ENCODE measurements at places on chromosomes 4 and X.
A peak's percentile ranks its signal among the peaks of the same experiment; 100 is the strongest.

GRCh38 chr4:187109636-187110035 lies 386.0 kb upstream of the FAT1 start:
- DNase-seq = no peak

GRCh38 chrX:112812741-112813140 lies 27.9 kb downstream of the AMOT start:
- no peak for DNase-seq

DNA sequence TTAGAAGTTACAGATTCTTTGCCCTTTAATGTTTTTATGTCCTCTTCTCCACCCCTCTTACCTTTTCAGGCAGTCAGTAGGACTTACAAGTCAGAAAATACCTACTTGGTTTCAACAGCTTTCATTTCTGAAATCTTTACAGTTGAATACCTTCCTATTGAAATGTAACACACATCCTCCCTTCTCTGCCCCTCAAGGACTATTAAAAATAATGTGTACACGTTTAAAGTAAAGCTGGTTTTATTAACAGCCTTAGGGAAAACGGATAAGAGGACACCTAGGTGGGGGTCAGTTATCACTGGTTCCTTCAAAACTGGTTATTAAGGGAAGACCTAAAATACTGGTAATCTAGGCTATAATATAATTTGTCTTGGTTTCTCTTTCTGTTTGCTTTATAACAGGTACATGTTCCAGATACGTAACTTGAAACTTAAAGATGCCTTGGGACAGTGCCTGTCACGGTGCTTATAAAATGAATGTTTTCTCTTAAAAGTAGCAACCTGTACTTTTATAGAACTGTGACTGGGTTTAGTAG lies 1.8 kb downstream of the CCSER1 start:
- DNase-seq = no peak

GRCh38 chrX:110836982-110837381 lies 41.4 kb upstream of the CHRDL1 start:
- DNase-seq = no peak

- DNase-seq = no peak
Measured at GRCh38 chr4:176357359-176358082, 37.8 kb downstream of the SPCS3 start.

DNA sequence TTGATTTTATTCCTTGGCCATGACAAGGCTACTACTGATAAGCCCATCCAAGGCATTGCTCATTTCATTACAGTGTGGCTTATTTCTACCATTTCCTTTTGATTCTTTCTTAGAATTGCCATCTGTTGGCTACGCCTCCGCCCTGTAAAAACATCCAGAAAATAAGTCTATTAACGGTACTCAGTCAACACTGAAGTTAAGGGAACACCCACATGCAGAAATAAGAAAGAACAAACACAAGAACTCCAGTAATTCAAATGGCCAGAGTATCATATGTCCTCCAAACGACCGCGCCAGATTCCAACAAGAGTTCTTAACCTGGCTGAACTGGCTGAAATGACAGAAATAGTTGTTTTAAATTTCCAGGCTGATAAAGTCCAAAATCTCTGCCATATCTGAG lies 90.3 kb downstream of the CXXC4 start:
- DNase-seq = no peak

GRCh38 chr4:79210636-79211049 lies 115.2 kb downstream of the NAA11 start:
- no peak for DNase-seq

- peak; percentile 21 for DNase-seq
Measured at GRCh38 chr4:86935566-86935852, 698 bp downstream of the AFF1 start.

DNA sequence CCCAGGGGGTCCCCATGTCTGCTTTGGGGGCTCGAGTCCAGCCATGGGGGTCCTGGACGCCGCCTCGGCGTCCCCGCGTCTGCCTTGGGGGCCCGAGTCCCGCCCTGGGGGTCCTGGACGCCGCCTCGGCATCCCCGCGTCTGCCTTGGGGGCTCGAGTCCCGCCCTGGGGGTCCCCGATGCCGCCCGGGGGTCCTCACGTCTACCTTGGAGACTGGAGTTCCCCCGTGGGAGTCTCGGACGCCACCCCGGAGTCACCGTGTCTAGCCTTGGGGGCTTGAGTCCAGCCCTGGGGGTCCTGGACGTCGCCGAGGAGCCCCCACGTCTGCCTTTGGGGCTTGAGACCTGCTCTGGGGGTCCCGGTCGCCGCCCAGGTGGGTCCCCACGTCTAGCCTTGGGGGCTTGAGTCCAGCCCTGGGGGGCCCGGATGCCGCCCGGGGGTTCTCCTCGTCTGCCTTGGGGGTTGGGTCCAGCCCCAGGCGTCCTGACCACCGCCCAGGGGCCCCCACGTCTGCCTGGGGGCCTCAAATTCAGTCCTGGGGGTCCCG lies 1.1 kb upstream of the GTPBP6 start:
- no peak for DNase-seq

DNA sequence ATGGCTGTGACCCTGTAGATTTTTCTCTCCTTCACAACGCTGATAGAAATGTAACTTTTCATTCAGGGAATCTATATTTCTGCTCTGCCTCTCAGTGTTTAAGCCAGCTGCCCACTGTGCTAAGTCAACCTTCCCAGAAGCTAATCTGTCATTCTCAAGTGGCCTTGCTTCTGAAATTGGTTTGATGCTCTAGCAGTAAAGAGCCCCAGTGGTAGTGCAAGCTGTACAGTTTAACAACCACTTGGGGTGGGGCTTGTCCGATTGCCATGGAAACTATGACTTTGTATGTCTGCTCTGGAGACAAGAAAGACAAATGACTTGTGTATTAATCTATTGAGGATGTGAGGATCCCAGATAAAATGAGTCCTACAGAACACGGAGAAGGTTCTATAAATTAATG lies 620.9 kb upstream of the GALNT7 start:
- no peak for DNase-seq

DNA sequence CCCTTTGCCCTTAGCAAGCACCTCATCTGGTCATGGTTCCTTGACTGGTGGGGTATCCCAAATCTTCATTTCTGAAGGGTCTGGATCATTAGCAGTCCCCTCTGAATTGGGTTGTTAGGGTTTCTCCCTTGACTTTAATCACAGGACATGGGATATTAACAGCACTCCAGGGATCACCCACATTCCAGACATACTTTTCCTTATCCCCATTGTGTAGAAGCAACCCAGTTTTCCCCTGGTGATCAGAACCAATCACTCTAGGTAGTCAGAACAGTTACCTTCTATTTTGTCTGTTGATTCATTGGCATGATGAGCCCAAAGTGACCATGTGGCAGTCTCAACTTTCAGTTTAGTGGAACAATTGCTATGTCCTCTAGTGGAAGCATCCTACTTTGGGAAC lies 29.1 kb upstream of the GRSF1 start:
- DNase-seq = no peak

GRCh38 chr4:145189981-145190380 lies 9.6 kb upstream of the OTUD4 start:
- no peak for DNase-seq

DNA sequence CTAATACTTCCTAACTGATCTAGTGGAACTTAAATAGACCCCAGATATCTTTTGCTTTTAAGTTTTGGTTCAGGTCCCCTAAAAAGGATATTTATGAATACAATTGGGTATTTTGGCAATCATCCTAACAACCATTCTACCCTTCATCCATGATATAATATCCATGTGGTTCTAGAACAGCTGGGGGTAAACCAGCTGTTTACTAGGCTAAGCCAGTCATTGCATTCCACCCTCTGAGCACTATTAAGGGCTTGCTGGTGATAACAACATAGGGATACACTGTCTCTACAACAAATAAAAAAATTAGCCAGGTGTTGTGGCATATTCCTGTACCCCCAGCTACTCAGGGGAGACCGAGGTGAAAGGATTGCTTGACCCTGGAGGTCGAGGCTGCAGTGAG lies 54.8 kb upstream of the MAPK10 start:
- no peak for DNase-seq

DNA sequence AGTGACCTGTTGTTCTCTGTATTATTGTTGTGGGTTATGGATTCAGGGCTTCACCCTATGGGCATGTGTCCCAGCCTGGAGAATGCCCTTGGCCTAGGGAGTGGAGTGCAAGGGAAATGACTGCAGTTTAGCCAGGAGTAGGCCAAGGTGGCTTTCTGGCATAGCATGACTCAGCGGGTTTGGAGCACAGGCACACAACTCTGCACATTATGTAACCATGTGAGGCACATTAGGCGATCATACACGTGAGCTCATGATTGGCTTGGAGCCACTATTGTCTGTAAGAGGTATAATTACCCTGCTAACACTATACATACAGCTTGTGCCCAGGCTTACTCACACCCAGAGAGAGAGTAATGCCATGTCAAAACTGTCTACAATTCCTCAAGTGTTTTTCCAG lies 35.1 kb upstream of the TACR3 start:
- no peak for DNase-seq

DNA sequence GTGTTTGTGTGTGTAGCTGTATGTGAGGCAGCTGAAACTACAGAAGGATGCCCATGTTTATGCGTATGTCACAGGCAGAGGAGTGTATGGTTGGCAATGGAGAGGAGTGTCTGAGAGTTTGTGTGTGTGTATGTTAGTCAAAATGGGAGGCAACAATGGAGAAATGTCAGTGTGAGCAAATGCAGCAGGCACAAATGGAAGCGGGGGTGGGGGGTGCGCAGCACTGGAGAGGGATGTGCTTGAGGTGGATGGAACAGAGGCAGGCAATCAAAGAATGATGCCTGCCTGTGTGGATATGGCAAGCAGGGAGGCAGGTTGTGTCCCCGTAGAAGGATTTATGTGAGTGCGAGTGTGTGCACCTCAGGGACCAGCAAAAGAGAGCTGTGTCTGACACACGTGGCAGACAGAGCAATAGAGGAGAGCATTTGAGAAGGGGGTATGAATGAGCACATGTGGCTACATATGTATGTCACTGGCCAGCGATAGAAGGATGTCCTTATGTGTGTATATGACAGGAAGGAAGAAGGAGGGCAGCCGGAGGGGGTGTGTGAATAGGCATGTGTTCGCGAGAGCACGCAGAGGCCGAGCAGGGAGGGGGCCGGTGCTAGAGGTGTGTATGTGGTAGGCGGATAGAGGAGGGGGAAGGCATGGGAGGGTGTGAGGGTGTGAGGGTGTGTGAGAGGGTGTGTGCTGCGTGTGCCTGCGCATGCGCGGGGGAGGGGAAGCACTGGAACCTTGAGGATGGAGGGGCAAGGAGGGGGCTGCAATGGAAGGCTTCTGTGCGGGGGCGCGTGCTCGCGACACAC lies 1.1 kb downstream of the PJA1 start:
- peak; percentile 36 for DNase-seq

GRCh38 chr4:21451032-21451431 lies 497.5 kb downstream of the KCNIP4 start:
- DNase-seq = no peak

DNA sequence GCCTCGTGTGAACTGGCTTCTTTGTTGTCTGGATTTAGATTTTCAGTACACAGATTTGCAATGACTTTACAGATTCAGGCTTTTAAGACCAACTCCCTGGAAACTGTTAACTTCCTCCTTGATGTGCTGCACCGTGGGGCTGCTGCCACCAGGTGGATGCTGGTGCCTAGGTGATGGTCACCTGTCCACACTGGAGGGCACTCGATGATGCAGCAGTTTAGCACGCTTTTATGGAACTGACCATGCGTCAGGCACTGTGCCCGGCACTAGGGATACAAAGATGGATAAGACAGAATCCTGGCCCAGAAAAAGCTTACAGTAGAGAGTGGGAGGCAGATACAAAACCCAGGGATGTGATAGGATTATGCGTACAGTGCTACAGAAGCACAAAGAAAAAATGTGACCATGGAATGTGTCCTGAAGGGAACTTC lies 180.7 kb downstream of the CEP135 start:
- no peak for DNase-seq

DNA sequence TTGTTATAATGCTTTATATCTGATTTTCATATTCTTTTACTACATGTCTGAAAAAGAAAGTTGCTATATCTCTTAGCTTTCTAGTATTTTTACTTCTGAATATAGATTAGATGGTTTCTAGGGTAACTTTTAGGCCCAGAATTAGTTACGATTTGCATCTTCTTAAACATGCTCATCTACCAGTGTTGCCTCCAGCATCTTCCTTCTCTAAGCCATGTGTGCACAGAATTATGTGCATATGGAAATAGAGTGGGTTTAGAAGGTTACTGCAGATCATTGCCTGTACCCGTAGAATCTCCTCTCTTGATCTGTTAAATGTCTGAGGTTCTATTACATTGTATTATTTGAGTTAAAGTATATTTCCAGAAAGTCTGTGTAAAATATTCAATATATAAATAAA lies 2.5 kb upstream of the TDO2 start:
- no peak for DNase-seq

- no peak for DNase-seq
Measured at GRCh38 chr4:108540536-108540935, 79.8 kb upstream of the RPL34 start.

DNA sequence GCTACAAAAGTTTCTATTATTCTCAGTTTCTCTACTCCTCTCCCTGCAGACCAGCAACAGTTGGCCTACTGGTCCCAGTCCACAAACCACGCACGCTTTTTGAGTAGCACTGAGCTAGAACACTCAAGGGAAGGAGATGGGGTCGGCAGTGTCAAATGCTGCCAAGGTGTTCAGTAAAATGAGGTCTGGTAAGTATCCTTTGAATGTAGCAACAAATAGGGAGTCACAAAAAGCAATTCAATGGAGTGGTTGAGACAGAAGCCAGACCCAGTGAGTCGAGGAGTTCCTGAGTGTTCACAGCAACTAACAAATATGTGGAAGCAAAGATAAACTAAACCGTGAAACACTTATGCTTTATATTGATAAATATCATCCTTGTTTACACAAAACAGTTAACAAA lies 355.7 kb downstream of the MID1IP1 start:
- no peak for DNase-seq

- DNase-seq = no peak
Measured at GRCh38 chr4:24557026-24558025, 27.0 kb downstream of the DHX15 start.

GRCh38 chr4:104493081-104493831 lies 1.4 kb downstream of the CXXC4 start:
- DNase-seq = no peak

GRCh38 chr4:48851651-48852050 lies 20.8 kb downstream of the OCIAD1 start:
- no peak for DNase-seq

GRCh38 chr4:32025851-32026459 lies 1305.8 kb downstream of the PCDH7 start:
- DNase-seq = no peak

GRCh38 chrX:54291758-54292157 lies 66.1 kb downstream of the WNK3 start:
- DNase-seq = no peak

- no peak for DNase-seq
Measured at GRCh38 chrX:46860557-46860956, 23.7 kb downstream of the RP2 start.

- no peak for DNase-seq
Measured at GRCh38 chr4:112526061-112526460, 10.1 kb upstream of the NEUROG2 start.

GRCh38 chr4:3871181-3871852 lies 105.1 kb downstream of the ADRA2C start:
- no peak for DNase-seq

GRCh38 chrX:131818297-131818936 lies 204.7 kb upstream of the STK26 start:
- DNase-seq = no peak

Measured in activated T-cell treated with anti-CD3 and anti-CD28 coated beads for 4 hours (primary cell).